ENCODE measurements at places on chromosomes 2 and 18. TPM values are rescaled to one million over a fixed set of nuclear protein-coding genes. Genes with fewer than 3 reads are reported as not detected.

- DNase-seq = no peak
Measured at GRCh38 chr18:46427216-46427995, 229.6 kb downstream of the LOXHD1 start.

The NDUFAF7 gene
- 13.1 TPM for total RNA-seq

GRCh38 chr18:79738041-79738461 is 58.4 kb downstream of the CTDP1 start:
- DNase-seq = no peak

The SERPINB11 gene
- total RNA-seq = not detected

DNA sequence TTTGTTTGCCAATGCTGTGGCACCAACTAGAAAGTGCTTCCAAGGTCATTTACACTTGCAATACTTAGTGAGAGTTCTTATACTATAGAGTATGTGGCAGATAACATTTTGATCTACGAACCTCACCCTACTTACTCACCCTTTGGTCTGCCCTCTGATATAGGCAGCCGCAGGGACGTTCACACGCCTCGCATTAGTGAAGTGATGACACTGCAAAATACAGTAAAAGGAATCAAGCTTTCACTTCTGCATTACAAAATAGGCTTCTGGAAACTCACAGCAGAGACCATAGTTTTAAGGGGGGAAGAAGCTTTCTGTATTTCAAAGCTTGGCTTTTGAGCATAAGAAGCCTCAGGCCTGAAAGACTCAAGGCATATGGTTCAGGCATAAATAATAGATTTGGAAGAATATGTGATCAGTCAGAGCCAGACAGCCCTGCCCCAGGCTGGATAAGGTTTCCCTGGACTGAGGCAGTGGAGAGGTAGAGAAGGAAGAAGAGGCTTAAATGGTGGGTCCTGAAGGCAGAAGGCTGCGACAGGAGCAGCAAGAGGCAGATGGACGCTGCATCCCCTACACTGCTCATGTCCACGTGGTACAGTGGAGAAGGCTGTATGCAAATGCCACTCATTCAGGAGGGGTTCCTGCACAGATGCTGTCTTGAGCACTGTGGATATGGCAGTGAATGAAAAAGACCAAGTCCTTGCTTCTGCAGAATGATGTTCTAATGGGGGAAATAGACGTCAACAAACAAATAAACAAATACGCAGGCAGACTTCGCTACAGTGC is 63.1 kb downstream of the FECH start:
- no peak for DNase-seq

- no peak for DNase-seq
Measured at GRCh38 chr2:45275806-45276205, 266.6 kb upstream of the SIX2 start.

GRCh38 chr2:136116151-136116812 is 1.7 kb downstream of the CXCR4 start:
- peak; percentile 49 for DNase-seq

DNA sequence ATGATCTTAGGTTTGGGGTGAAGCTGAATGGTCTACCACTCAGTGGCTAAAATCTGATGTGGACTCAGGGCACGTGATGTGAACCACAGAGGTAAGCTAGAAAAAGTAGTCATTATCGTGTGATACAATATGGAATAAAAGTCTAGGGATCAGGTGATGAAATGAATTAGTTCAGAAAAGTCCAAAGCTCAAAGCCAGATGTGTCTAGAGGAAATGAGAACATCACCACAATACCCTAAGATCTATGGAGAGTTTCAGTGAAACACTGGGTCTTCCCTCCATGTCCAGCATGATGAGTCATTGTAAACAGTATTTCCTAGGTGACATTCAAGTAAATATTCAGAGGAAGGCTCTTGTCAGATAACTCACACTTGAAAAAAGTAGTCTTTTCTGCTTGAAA is 1257.4 kb upstream of the ZEB2 start:
- no peak for DNase-seq

The HOXD1 gene
- total RNA-seq = 2.5 TPM

The RAD51AP2 gene
- 0.46 TPM for total RNA-seq

GRCh38 chr2:120204417-120204816 is 18.8 kb downstream of the TMEM185B start:
- no peak for DNase-seq

The FBXO15 gene
- total RNA-seq = 4.1 TPM

- DNase-seq = no peak
Measured at GRCh38 chr2:239220981-239221396, 179.8 kb downstream of the HDAC4 start.

GRCh38 chr2:101976891-101977290 is 14.9 kb upstream of the IL1R2 start:
- no peak for DNase-seq

The LHCGR gene
- 0.26 TPM for total RNA-seq

The PJVK gene
- 4.0 TPM for total RNA-seq

DNA sequence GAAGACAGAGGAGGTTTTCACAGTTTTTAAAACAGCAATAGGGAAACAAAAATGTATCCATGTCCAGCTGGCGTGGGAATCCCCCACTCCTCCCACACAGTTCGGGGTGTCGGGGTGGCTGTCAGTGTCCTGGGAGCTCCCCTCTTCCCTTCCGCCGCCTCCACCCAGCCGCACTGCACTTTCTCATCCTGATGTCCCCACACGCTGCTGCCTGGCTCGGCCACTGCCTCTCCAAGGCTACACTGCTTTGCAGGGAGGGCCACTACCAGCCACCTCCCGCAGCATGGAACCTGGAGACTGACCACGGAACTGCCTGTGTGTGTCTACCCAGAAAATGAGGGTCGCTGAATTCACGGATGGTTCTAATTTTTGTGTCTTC is 138.7 kb upstream of the CTDP1 start:
- no peak for DNase-seq

- no peak for DNase-seq
Measured at GRCh38 chr2:86498468-86499260, 57.5 kb downstream of the KDM3A start.

- no peak for DNase-seq
Measured at GRCh38 chr2:238570926-238571325, 144.2 kb downstream of the ASB1 start.

DNA sequence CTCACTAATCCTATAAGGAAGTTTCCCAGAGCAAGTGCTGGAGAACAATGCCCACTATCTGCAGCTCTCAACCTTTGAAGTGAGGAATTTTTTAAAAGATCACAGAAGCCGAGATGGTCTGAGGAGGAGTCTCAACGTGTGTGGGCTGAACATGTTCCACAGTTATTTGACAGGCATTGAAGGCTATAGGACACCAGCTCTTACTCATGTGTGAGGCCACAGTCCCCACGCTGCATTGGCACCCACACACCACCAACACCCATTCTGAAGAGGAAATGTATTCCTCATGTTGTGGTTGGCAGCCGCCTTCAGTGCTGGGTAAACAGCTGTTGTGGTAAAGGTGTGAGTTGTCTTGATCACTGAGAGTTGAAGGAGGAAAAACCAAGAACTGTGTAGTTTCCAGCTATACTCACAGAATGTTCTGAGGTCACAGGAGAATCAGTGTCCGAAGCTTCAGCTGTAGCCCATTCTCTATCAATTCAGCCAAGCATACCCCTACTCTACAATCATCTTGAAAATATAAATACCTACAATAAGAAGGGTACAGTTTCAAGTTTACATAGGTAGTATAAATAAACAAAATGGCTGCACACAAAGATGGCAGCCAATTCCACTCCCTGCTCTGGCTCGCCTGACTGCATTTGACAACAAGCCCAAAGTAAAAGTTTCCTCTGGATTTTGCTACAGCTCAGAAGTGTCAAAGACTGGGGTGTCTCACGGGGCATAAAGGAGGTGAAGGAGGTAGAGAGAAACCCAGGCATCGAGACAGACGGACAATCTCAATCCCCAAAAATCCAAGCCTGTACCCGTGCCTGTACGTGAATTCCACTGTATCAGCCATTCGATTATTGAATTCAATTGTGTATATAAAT is 12.1 kb downstream of the CD226 start:
- DNase-seq = no peak

The DSC2 gene
- total RNA-seq = 13.5 TPM

GRCh38 chr2:16813593-16813992 is 148.0 kb upstream of the CYRIA start:
- no peak for DNase-seq

- DNase-seq = no peak
Measured at GRCh38 chr2:123468071-123468470, 557.0 kb upstream of the CNTNAP5 start.

The LAMA3 gene
- 110 TPM for total RNA-seq

- DNase-seq = peak; percentile 59
Measured at GRCh38 chr18:46334868-46335281, 230.7 kb downstream of the HAUS1 start.

GRCh38 chr18:8526332-8526731 is 82.9 kb upstream of the RAB12 start:
- no peak for DNase-seq

The TXNDC2 gene
- 0.12 TPM for total RNA-seq

The EVX2 gene
- total RNA-seq = not detected

The SCN3A gene
- total RNA-seq = 2.3 TPM

DNA sequence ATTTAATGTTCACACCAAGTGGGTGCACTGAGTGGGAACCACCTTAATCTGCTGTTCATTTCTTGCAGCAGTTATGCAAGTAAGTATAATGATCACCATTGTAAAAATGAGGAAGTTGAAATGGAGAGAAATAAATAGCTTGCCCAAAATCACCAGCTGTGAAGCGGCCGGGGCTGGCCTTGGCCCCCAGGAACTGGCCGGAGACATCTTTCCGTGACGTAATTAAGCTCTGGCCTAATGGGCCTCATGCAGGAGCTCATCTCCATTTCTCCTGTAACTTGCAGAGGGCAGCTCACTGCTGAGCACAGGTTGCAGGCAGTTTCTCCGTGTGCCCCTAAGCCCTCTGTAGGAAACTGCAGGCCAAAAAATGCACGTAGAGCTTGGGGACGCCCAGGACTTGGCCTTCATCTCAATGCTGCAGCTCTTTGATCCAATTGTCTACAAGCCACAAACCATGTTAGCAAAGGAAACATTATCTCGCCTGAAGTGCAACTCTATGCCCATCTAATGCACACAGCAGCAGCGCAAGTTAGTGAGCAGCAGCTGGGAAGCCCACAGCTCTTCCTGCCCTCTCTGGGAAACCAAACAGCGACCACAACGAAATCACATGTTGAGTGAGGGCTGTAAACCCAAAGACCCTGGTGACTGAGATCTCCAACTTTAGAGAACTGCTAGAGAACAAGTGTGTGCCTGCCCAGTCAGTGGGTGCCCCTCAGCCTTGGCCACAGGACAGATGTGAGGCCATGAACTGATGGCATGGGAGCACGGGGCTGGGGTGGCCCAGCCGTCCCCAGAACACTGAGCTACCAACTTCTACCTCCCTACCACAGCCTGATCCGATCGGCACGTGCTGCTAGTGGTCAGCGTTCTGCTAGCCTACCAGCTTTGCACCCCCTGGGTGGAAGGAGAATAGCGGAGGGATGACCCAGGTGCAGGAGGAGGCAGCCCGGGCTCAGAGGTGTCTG is 28.8 kb downstream of the APCDD1 start:
- DNase-seq = no peak

The CREG2 gene
- total RNA-seq = 0.67 TPM

GRCh38 chr2:19251554-19251953 is 106.9 kb downstream of the OSR1 start:
- DNase-seq = no peak

DNA sequence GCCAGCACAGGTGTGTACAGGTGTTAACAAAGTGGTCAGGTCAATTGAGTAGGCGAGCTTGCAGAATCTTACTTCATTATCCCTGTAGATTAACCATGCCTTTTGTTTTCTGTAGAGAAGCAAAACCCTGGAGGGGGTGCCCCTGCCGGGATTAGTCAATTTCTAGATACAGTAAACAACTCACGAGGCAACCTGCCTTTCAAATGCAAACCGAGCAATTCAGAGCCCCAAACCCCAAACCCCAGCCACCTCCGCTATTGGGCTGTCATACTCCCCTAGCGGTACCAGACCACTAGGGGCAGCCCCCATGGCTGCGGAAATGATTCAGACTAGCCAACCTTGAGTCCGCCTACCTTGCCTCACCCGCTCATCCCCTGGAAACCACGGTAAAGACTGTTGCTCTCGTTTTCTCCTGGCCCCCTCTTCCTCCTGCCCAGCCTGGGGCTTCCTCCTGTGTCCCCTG is 61.4 kb upstream of the KIF5C start:
- DNase-seq = no peak

GRCh38 chr2:135685361-135685760 is 56.3 kb upstream of the UBXN4 start:
- no peak for DNase-seq

DNA sequence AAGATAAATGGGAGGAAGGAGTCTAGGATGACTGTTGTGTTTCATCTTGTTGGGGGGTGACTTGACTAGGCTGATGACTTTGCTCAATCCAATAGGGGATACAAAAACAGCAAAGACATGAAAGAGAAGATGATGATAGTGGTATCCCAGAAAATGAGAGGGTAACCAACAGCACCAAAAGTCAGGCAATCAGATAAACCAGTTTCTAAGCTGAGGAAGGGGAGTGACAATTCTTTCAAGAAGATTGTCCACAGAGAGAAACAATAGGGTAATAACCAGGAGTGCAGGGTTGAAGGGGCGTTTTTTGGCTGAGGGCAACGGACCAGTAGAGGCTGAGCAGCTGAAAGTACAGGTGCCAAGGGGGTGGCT is 7.7 kb upstream of the KCMF1 start:
- DNase-seq = no peak

DNA sequence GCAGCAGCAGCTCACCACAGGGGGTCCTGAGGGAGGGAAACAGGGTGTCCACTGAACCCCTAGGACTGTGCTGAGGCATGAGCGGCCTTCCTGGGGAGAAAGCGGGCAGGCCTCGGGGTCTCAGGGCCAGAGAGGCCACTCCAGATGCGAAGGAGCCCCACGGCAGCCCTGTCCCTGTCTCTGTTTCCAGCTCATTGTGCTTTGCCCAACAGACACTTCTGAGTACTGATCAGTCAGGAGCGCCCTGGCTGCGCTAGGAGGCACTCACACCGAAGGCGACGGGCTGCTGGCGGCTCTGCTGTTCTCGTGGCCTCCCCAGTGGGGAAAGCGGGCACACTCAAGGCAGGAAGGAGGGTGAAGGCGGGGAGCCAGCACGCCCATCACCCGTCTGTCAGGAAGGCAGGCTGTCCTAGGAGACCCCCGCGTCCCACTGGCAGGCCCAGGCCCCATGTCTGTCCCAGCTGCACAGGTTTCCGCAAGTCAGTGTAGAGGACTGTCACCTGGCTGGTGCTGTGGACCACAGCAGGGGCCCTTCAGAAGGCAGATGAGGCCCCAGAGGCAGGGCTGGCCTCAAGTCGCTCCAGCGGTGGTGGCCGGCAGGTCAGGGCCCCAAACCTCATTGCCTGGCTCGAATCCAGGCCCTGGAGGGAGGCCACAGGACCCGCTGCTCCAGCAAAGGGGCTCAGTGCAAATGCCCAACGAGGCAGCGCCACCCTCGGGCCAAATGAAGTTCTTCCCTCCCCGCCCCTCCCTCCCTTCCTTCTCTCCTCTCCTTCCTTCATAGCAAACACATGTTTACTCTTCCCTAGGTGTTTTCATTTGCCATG is 6.8 kb downstream of the ESPNL start:
- peak; percentile 6 for DNase-seq

The PAPOLG gene
- 26.2 TPM for total RNA-seq

GRCh38 chr2:63831176-63831575 is 10.5 kb upstream of the UGP2 start:
- no peak for DNase-seq

GRCh38 chr2:240769096-240769495 is 50.9 kb downstream of the KIF1A start:
- DNase-seq = no peak

The SPC25 gene
- 0.67 TPM for total RNA-seq

The IL36G gene
- not detected for total RNA-seq

All from lung (tissue), 17 donors.